ENCODE measurements at places on chromosomes 4 and X.

DNA sequence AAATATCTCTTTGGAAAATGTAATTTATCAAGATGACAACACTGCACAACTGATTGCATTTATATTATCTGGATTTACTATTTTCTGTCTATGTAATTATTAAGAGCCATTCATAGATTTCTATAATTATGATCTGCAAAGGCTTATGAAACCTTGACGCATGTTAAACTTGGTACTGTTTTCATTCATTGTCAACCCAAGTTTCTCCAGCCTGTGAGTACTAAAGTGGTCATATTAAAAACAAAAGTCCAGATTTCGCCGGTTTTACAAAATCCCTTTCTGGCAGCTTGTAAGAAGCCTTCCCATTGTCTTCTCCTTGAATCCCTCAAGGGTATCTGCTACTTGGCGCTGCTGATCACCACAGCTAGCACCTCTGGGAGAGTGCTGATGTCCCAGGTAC is 19.7 kb upstream of the GRPR start:
- DNase-seq = no peak

DNA sequence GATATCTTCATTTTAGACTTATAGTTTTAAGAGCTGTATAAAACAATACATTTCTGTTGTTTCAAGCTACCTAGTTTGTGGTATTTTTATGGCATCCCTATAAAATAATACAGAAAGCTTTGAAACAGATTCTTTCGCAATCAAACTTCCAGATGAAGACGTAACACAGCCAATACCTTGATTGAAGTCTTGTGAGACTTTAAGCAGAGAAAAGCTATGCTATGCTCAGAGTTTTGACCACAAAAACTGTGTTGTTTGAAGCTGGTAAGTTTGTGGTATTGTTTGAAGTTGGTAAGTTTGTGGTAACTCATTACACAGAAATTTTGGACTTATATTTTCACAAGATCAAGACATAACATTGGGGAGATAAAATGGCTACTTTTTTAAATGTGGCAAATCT is 201.8 kb upstream of the UGT8 start:
- DNase-seq = no peak

GRCh38 chrX:115693476-115693875 is 132.5 kb downstream of the PLS3 start:
- no peak for DNase-seq

DNA sequence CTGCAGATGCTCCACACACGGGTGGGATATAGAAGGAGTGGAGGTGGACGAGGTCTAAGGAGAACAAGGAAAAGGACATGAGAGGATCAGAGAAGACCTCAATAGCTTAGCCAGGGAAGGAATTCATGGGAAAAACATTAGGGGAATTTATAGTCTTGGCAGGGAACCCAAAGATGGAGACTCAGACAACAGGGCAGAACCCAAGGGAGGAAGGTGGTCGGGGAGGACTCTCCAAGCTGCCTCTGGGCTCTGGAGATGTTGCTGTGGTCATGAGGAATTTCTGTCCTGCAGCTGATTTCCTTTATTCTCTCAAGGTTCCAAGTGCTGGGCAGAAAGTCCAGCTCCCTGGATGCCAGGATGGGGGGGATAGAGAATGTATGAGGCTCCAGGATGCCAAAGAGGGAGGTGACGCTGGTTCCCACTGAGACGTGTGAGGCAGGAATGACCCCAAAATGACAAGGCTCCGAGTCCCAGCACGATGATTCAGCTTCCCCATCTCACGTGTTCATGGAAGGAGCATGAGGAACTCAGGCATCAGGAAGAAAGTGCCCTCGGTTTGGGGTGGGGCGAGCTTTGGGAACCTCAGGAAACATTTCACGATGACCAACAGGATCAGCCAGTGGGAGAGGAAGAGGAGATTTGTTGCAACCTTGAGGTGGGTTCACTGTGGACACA is 57.0 kb upstream of the PPP2R3B start:
- DNase-seq = no peak

DNA sequence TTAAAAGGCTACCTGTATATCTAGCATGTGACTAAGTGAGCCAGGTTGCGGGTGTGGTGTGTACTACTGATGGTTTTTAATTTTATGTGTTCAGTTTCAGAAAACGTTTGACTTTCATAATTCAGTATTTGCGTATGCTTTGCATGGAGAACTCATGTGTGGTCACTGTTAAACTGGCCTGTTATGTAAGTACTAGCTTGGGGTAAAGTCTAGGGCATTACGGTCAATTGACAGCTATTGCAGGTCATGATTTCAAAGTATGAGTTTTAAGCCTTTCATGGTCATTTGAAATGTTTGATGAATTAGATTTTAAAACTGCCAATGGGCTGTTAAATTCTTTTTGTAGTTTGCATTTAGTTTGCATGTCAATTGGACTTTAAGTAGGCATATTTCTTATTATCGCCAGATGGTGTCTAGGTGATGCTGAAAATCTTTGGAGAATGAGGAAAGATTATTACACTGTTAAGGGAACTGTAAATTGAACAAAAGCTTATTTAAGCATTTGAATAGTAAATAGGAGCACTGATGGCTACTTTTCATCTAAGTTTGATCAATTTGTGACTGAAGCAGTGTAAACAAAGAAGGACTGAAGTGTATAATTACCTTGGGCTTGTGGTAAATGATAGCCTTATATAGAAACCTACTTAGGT is 563.4 kb downstream of the DACH2 start:
- no peak for DNase-seq

DNA sequence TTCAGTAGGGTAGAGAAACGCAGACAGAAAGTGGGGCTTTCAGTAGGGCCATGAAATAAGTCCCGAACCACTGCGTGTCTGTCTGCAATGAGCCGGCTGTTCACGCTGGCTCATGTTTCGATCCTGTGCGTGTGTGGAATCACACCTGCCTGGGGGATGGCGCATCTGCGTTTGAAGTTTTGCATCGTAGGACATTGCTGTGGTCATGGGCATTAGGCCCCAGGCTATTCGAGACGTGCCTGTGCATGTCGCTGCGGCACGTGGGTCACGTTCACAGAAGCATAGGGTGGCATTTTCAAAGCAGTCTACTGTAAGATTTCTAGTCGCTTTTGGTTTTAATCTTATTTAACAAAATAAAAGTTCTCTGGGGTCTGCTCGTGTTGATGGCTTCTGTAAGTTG is 25.5 kb upstream of the HGFAC start:
- DNase-seq = no peak

DNA sequence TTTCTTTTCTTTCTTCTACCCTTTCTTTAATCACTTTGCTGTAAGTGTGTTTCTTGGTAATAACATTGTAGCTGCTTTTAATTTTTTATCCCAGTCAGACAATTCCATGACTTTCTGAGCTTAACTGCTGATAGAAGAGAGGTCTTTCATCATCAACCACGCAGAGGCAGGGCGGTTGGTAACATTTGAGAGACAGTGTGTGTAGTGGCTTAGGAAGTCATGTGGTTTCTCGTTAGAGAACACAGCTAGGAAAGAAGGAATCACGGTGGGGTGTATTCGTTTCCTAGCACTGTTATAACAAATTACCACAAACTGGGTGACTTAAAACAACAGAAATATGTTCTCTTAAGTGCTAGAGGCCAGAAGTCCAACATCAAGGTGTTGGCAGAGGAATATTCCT is 11.5 kb downstream of the PRPS2 start:
- no peak for DNase-seq

DNA sequence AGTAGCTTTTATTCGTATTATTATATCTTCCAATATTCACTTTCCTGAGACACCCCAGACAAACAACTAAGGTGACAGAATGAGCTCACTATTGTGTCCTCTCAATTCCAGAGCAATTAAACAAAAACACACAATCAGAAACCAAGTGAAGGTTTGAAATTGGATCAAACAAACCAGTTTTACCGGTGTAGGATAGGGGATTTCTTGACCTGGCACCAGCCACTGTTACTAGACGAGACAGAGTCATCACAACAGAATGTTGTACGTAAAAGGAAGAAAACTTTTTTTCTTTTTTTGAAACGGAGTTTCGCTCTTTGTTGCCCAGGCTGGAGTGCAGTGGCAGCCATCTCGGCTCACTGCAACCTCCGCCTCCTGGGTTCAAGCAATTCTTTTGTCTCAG is 43.7 kb downstream of the LDOC1 start:
- no peak for DNase-seq

DNA sequence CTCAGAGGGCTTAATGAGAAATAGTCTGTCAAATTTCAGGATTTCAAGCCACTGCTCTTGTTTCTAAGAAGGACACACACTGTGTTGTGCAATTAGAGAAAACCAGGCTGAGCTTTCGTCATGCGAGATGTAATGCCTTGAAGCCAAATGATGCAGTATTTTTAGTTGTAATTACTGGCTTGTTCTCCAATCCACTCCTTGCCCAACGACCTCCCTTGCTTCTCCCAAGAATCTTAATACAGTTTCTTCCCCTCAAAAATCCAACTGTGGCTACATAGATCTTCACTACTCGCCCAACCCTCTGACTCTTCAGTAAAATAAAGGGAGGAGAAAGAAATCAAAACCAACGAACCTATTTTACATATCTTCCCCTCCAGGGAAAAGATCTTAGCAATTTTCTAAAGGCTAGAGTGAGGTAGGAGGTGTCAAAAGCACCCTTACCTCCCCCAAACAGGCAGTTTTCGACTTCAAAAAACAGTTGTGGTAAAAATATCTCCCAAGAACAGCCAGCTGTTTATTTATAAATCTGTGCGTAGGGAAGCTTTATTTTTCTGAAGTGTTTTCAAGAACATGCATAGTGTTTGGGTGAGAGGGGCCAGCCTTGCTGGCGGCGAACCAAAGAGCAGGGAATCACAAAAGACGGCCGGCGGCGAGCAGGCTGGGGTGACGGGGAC is 68.7 kb downstream of the MGST2 start:
- DNase-seq = no peak

- no peak for DNase-seq
Measured at GRCh38 chr4:90080116-90080515, 47.1 kb upstream of the CCSER1 start.

DNA sequence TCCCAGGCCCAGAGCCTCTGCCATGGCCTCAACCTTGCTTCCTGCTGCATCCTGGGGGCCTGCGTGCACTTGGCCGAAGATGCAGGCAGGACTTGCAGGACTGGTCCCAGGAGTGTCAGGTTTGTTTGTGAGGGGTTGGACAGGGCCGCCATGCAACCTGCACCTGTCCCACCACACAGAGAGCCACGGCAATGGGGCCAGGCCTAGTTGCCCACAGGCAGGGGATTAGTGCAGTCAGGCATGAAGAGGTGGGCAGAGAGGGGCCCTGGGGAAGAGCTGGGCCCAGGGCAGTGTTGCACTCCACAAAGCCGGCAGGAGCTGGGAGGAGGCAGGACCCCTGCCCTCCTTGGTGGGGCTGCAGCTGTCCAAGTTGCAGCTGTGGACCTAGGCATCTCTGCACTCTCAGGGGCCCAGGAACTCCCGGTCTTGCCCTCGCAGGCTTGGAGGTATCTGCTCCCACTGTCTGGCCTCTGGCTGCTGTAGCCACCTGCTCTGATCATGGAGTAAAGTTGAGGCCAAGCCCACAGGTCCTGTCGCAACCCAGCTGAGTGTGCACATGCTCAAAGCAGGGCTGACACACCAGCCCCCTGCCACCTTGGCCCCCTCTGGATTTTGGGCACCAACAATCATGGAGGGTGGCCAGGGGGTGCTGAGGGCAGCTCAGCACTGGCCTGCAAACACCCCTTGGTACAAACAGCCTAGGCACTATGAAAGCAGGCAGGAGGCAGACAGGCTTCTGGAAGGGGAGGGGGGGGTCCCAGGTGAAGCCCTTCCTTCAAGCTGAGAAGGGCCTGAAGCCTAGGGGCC is 190.4 kb upstream of the PCDH10 start:
- no peak for DNase-seq

DNA sequence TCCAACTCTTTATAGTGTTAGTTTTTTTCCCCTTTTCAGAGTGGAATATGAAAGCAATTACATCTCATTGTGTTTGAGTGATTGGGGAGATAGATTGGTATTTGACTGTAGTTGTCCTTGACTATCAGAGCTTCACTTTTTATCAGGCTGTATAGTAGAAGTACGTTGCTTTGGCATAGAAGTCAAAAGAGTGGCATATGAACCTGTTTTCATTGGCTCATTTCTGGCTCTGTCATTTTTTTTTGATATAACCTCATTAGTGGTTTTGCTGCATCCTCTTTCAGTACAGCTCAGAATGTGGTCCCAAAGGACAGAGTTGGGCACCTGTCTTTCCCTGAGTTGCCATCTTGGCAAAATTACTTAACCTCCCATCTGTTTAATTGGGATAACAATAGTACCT is 1.4 kb downstream of the TMA16 start:
- DNase-seq = no peak

DNA sequence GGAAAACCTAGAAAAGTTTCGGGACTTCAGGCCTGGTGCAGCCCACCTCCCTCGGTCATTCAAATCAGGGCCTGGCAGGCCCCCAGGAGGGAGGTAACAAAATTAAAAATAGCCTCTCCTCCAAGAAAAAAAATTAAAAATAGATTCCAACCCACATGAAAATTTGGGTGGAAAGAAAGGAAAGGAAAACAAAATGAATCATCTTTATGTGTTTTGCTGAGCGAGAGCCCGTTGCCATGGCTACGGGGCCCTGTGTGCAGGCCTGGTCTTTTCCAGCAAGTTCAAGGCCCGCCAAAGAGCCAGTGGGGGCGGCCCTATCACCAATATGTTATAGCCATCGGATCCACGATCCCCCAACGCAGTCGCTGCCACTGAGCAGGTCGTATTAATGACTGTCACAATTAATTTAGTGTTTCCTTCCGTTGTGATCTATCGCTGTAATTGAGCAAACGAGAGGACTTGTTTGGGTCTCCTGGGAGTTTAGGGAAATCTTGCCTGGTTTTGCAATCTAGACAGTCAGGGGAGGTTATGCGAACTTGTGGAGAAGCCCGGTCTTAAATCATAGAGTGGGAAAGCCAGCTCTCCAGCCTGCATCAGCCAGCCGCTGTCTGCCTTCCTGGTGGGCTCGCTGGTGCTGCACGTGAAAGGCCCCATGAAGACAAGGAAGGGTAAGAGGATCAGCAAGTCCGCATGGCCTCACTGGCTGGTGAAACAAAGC is 452.4 kb downstream of the BCOR start:
- DNase-seq = no peak

GRCh38 chr4:118734491-118735205 is 49.5 kb downstream of the METTL14 start:
- no peak for DNase-seq

- DNase-seq = no peak
Measured at GRCh38 chr4:2395584-2395983, 22.9 kb downstream of the ZFYVE28 start.

DNA sequence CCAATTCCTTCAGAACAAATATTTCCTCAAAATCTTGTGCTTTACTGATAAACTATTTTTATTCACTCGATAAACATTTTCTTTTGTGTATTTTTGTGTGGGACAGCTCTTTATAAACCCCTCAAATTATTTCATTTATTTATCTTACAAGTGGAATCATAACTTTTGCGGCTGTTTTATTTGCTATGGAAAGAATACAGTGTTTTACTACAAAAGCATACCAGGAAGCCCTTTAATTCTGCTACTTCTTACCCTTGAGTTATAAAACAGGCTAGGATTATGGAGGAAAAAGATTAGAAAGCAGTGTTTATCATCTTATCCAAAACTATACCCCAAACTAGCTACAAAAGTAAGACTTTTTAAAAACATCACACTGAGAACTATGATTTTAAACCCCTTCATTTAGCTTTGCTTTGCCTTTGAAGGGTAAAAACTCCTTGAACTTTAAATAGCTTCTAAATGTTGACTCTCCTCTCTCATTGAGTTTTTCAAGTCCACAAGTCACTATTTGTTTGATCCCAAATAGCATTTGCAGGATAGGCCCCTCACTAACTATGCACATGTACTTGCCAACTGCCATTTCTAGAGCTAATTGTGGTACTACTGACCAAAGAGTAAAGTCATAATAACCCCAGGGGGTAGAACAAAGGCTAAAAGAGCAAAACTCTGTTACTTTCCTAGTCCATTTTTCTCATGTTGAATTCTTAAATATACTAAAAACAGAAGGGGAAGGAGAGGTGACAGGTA is 45.8 kb upstream of the SGMS2 start:
- no peak for DNase-seq

GRCh38 chr4:141026900-141027299 is 106.4 kb downstream of the RNF150 start:
- DNase-seq = no peak

Data from HuH-7.5 (cell line).